ENCODE measurements at places on chromosomes 7 and 10. TPM values are rescaled to one million over a fixed set of nuclear protein-coding genes. Genes with fewer than 3 reads are reported as not detected.

DNA sequence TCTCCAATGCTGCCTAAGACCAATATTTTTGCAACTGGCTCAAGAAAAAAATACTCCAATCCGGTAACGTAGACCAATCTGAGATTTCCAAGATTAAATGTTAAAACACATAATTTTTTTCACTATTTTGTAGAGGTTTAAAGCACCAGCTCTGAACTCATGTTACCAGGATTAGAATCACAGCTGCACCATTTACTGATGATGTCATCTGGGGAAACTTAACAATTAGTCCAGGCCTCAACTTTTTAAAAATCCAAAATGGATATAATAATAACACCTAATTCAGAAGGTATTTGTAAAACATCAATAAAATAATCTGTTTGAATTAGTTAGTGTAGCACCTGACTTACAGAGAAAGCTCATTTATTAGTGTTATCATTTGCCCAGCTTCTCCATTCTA lies 14.4 kb downstream of the PON1 start:
- no peak for DNase-seq

DNA sequence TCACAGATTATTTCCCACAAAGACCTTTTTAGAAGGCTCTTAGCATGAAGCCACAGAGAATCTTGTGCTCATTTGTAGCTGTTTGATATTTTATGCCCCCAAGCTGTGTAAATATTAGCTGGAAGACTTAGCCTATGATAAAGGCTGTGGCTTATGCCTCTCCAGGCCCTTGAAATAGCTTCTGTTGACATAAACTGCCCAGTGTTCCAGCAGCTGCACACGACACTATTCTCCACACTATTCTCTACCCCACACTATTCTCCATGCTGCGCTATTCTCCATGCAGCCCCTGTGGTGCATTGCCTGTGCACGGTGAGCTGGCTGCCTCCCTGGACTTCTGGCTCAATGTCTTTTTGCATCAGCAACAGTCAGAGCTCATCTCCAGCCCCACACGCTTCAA lies 13.1 kb downstream of the DDC start:
- no peak for DNase-seq

- no peak for DNase-seq
These were observed 5.2 kb downstream of the SFMBT2 start for GRCh38 chr10:7405637-7406036.

The EGFR gene
- 15.7 TPM for total RNA-seq

The SPAM1 gene
- not detected for total RNA-seq

GRCh38 chr10:121535381-121535780 lies 62.9 kb downstream of the FGFR2 start:
- DNase-seq: no peak

- DNase-seq: no peak
These were observed 49.1 kb downstream of the STAM start for GRCh38 chr10:17693009-17693408.

The OR2F1 gene
- not detected for total RNA-seq

The LBX1 gene
- total RNA-seq: not detected

DNA sequence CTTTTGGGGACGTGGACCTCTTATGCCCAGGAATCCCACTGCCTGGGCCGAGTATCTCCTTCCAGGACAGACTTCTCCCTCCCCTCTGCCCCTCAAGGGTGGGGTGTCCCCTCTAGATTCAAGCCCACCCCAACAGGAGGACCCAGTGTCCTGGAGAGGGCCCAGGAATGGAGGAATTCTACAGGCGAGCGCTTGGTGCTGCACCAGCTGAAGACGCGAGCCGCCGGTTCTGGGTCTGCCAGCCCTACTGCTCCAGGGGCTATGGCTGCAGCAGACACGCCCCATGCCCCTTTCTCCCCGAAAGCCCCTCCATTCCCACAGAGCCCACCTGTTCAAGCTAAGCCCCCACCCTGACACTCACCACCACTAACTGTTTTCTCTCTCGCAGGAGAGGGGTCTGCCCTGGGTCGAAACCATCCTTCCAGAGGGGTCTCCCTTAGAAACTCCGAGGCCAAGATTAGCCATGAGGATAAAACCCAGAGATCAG lies 8.6 kb downstream of the CRYGN start:
- no peak for DNase-seq

The TAS2R5 gene
- total RNA-seq: 0.72 TPM

DNA sequence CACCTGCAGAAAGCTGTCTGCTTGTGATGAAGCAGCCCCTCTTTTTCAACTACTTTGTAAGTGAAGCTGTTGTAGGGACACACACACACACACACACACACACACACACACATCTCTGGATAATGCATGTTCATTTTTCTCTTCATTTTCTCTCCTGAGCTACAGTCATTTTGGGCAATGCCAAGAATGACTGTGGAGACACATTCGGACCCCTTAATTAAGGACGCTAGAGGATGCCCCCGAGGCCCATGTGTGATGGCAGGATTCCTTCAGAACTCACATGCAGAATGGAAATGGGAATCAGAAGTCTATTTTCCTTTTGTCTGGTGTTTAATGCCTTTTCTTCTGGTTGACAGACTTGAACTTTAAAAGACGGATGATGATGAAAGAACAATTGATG lies 56.6 kb downstream of the CLRN3 start:
- no peak for DNase-seq

Data from right cardiac atrium (tissue), 5 donors.